AG10803 (cell line): ENCODE measurements at places on chromosomes 2 and 18.

- no peak for DNase-seq
Measured at GRCh38 chr2:88126772-88127637, 857 bp downstream of the FABP1 start.

DNA sequence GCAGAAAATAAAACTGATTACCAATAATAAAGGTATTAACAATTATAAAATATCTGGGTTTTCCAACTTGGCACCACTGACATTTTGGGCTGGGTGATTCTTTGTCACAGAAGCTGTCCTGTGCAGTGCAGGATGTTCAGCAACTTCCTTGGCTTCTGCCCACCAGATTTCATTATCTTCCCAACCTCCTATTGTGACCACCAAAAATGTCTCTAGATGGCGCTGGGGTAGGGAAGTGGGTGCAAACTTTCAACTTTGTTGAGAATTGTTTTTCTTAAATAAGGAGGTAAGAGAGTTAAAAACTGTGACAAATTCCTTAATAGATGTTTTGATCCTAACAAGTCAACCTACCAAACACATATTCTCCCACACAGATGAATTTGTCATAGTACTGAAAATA is 90.1 kb downstream of the GAREM1 start:
- no peak for DNase-seq

DNA sequence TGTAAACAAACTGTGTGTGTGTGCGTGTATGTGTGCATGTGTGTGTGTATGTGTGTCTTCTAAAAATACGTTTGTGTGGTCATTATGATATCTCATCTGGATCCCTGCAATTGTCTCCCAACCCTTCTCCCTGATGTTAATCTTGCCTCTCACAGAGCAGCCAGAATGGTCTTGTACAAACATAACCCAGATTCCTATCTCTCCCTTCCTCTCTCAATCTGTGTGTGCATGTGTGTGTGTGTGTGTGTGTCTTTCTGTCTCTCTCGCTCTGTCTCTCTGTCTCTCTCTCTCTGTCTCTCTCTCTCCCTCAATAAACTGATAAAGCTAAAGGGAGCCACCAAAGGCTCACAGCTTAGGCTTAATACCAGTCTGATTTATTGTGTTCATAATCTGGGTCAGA is 210.8 kb downstream of the PAX3 start:
- DNase-seq, result no peak

- no peak for DNase-seq
Measured at GRCh38 chr2:204896146-204896545, 350.9 kb downstream of the PARD3B start.

DNA sequence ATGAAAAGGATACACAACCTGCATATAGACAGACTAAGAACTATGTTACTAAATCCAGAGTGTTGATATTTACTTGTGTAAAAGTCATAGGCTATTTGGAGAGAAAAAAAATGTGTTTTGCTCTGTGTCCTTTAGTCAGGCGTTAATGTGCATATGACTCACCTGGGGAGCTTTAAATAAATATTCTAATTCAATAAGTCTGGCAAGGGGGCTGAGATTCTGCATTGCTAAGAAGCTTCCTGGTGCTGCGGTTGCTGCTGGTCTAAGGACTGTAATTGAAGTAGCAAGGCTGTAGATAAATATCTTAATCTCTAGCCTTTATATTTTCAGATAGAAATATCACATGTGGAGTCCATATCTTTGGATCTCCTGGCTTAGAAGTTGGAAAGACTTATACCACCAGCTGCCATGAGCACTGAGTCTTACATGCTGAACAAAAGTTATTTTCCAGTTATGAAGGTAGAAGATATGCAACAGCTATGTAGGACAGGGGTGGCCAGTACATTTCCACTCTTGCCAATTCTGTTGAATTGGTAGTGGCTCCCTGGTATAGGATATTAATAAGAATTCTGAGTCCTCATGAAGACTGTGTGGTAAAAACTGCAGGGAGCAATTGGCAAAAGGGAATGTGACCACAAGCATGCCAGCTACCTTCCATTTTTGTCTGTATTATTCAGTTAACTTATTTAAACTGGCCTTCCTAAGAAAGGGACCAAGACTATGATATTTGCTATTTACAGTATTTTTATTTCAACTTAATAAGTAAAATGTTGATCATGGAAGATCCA is 4.8 kb downstream of the SPAG16 start:
- peak; percentile 11 for DNase-seq

DNA sequence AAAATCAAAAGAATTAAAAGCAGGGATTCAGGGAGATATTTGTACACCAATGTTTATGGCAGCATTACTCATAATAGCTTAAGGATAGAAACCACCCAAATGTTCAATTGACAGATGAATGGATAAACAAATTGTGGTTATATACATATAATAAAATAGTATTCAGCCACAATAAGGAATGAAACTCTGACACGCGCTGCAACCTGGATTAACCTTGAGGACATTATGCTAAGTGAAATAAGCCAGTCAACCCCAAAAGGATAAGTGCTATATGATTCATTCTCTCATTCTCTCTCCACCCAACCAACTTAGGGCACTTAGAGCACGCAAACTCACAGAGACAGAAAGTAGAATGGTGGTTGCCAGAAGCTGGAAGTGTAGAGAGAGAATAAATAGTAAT is 216.8 kb upstream of the SLC14A2 start:
- DNase-seq, result no peak

DNA sequence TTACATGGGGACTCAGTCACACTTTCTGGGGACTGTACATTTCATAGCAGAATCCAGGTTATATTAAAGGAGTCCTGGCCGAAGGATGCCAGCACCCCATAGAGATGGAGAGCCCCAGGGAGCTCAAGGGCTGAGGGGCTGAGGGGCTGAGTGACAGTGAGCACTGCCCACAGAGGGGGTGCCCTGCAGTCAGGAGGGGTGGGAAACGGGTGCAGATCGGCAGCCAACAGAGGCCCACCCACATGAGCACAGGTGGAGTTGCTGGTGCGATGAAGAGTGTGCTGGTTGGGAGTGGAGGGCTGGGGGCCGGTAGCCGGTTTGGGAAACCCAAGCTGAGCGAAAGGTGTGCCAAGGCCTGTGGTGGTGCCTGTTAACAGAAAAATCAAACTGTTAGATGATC is 32.1 kb downstream of the TPRKB start:
- no peak for DNase-seq

DNA sequence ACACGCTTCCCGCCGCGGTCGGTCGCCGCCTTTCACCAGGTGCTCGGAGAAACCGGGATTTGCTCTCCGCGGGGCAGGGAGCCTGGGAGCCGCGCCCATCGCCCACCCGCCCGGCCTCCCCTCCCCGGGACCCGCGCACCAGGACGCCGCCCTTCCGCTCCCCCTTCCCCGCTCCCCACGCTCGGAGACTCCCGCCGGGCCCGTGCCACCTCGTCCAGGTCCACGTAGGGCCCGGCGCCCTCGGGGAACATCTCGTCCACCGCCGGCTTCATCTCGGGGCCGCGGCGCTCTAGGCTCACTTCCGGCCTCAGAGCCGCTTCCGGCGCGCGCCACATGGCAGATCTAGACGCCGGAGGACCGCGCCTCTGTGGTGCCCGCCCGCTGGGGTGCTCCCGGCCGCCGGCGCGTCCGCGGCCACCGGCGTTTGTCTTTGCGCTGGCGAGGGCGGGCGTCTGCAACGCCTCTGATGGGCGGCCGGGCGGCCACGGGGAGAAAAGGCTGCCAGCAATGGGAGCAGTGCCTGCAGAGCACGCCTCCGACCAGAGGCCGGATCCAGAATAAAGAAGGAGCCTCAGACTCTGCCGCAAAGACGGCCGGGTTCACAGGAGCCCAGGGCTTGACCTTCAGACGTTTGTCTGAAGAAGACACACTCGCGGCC is at the start of gene COPS9:
Gene COPS9 (minus strand): TSS at position 293 of the 658 bp plus-strand sequence. CDS start 21 bp downstream, at position 272.
- DNase-seq, result peak; percentile 91

DNA sequence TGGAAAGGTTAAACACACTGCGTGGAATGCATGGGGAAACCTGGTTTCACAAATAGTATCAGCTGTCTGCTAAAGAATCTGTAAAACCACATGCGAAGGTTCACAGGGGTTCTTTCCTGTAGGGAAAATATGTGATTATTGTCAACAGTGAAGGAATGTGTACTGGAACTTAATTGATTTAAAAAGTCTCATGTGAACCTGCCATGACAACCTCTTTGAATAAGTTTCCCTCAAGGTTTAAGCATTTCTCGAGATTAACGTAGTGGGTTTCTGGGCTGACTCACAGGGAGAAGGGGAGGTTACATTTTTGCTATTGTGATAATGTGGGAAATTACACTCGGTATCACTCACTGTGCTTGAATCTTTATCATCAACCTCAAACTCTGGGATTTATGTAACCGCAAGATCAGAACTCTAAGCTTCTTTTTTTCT is 28.2 kb upstream of the IL1R1 start:
- peak; percentile 84 for DNase-seq

- DNase-seq, result no peak
Measured at GRCh38 chr2:59938181-59938580, 615.3 kb downstream of the BCL11A start.

DNA sequence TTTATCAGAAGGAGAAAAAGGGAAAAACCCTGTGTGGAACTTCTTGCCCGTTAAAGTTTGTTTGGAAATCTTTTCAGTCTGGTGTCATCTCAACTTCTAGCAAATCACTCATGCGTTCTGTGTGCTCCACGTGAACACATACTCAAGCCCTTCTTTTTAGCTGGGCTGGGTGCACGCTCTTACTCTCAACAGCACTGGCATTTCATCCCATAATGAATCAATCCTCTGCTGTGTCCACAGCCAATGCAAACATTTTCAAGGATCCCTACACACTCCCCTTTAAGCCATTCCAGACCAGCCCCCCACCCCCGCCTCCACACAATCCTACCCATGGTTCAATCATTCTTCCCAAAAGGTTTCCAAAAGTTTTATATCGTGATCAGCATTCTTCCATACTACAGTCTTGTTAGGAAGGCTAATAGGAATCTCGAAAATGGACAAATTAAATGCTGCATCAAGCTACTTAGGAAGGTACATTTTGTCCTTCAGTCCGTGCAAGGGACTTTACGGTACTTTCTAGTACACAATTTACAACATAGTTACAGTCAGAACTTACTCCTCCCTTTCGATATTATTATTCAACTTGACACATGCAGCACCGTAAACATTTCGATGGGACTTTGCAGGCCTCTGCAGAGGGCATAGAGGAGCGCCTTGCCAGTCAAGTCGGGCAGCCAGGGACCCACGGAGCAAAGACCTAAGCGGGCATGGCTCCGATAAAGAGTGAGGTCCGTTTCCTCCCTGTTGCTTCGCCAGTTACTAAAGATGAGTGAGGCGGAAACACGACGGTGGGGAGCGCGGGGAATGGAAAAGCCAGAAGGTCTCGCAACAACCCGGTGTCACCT is 1.4 kb downstream of the PTGR3 start:
- peak; percentile 51 for DNase-seq

DNA sequence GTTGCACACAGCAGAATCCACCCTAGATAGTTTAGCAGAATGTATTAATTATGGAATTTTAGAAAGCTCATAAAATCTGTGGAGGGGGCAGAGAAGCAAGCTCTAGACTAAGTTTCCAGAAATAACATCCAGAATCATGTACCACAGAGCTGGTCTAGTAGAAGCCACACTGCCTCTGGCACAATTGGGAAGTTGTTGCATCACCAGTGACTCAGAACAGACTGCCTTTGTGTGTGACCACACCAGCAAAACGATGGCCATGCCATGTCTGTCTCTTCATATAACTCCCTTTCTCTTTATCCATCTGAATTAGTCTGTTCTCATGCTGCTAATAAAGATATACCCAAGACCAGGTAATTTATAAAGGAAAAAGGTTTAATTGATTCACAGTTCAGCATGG is 158.9 kb downstream of the CCDC148 start:
- DNase-seq, result peak; percentile 48
